ENCODE measurements at places on chromosomes 2 and 18.

- DNase-seq, result no peak
- no peak overlapping the region for H3K4me3 ChIP-seq
- no peaks in the 10 kb centered on the region for H3K27me3 ChIP-seq
- no peaks in the 10 kb centered on the region for H3K4me1 ChIP-seq
- H3K36me3 ChIP-seq, result no peaks in the 10 kb centered on the region
Observed at GRCh38 chr18:7221424-7222155, 9.3 kb upstream of the LRRC30 start.

GRCh38 chr2:186879312-186879711 is 30.3 kb upstream of the ZSWIM2 start:
- peaks cover 2% of the 10 kb centered on the region for H3K36me3 ChIP-seq
- DNase-seq, result no peak
- H3K27me3 ChIP-seq, result no peaks in the 10 kb centered on the region
- no peak overlapping the region for H3K4me3 ChIP-seq
- H3K27ac ChIP-seq, result no peak overlapping the region
- no peaks in the 10 kb centered on the region for H3K4me1 ChIP-seq

- H3K4me3 ChIP-seq, result no peak overlapping the region
- H3K36me3 ChIP-seq, result no peaks in the 10 kb centered on the region
- H3K27ac ChIP-seq, result no peak overlapping the region
- H3K27me3 ChIP-seq, result peaks cover 1% of the 10 kb centered on the region
- no peak for DNase-seq
- H3K4me1 ChIP-seq, result no peaks in the 10 kb centered on the region
Observed at GRCh38 chr2:106034325-106034724, 159.8 kb downstream of the UXS1 start.

DNA sequence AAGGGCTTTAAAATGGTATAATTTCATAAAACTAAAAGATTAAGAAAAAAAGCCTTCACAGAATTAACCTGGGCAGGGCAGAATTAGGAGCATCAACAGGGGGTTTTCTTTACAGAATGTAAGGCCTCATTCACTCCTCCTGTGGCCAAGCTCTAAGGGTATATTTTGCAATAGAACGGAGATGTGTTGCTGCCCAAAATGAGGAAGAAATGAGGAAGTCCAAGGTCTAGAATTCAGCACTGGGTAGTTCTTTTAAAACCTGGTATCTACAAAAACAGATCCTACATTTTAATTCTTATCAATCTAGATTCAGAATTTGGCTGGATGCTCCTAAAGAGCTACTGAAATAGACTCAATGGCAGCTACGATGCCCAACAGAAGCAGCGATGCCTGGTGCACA is 101.8 kb downstream of the AKAIN1 start:
- no peaks in the 10 kb centered on the region for H3K36me3 ChIP-seq
- H3K27ac ChIP-seq, result no peak overlapping the region
- no peaks in the 10 kb centered on the region for H3K4me1 ChIP-seq
- H3K27me3 ChIP-seq, result peaks cover 1% of the 10 kb centered on the region

DNA sequence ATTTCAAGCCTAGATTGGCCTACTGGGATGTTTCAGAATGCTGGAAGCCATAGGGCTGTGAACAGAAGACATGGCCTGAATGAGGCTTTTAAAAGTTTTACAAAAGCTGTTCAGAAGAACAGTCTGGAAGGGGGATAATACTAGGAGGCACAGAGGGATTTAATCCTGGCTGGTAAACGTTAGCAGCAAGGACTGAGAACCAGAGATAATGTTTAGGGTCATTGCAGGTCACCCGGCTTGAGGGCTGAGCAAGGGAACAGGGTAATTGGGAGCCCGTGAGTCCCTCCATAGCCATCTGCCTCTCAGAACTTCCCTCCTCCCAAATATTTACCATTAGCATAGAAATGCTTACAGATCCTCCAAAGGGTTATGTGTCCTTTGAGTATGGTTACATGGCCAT is 765.4 kb downstream of the TMEM182 start:
- H3K36me3 ChIP-seq, result no peaks in the 10 kb centered on the region
- H3K27ac ChIP-seq, result no peak overlapping the region
- no peaks in the 10 kb centered on the region for H3K4me1 ChIP-seq
- DNase-seq, result no peak
- H3K27me3 ChIP-seq, result no peaks in the 10 kb centered on the region
- H3K4me3 ChIP-seq, result no peak overlapping the region

DNA sequence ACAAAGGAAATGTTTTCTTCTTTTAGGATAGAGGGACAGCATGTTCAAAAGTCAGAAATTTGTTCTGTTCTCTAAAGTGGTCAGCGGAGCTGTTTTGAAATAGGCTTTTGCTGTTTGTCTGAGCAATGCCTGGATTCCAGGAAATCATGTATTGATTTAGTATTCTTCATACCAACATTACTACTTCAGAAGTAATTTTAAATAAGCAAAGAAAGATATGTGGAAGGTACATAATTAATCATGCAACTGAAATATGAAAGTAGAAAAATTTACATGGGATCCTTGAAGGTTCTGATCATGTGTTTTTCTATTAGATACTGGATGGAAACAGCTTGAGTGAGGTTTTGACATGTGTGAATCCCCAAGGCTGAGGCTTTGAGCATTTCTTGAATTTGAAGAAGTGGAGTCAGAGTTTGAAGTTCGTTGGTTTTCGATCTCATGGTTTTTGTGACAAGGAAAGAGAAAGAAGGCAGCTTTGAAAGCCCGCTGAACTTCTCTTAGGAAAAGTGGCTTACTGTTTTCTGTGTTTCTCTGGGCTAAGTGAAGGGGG is 220.0 kb downstream of the LDLRAD4 start:
- H3K4me1 ChIP-seq, result peaks cover 7% of the 10 kb centered on the region
- no peak for DNase-seq
- no peaks in the 10 kb centered on the region for H3K36me3 ChIP-seq
- peaks cover 3% of the 10 kb centered on the region for H3K27me3 ChIP-seq
- peak overlapping the region; percentile 7 for H3K4me3 ChIP-seq
- H3K27ac ChIP-seq, result no peak overlapping the region

GRCh38 chr2:14454202-14454601 is 178.3 kb upstream of the LRATD1 start:
- H3K4me3 ChIP-seq, result no peak overlapping the region
- no peaks in the 10 kb centered on the region for H3K27me3 ChIP-seq
- H3K4me1 ChIP-seq, result no peaks in the 10 kb centered on the region
- H3K36me3 ChIP-seq, result no peaks in the 10 kb centered on the region
- no peak for DNase-seq

DNA sequence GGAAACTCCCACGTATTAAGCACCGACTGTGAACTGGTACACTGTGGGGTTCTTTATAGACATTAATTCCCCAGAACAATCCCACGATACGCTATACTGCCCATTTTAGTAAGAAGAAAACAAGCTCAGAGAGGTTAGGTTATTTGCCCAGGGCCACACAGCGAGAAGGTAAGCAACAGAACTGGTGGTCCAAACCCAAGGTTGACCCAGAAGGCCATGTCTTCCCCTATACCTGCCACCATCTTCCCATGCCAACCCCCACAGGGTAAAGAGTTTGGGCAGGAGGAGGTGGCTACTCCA is 69.9 kb downstream of the MARCO start:
- H3K27me3 ChIP-seq, result peaks cover 18% of the 10 kb centered on the region
- no peaks in the 10 kb centered on the region for H3K4me1 ChIP-seq
- H3K4me3 ChIP-seq, result no peak overlapping the region
- DNase-seq, result no peak

GRCh38 chr18:4077204-4077603 is 377.9 kb downstream of the DLGAP1 start:
- H3K36me3 ChIP-seq, result no peaks in the 10 kb centered on the region
- peaks cover 4% of the 10 kb centered on the region for H3K27me3 ChIP-seq
- H3K4me1 ChIP-seq, result no peaks in the 10 kb centered on the region
- no peak overlapping the region for H3K4me3 ChIP-seq
- DNase-seq, result no peak
